Activated effector memory CD4-positive, alpha-beta T cell treated with Interleukin-2 at 50 U/mL for 16 hours (primary cell): ENCODE measurements at places on chromosomes 11 and 22.

GRCh38 chr22:50210378-50211139 is 9.7 kb downstream of the SELENOO start:
- DNase-seq: no peak

DNA sequence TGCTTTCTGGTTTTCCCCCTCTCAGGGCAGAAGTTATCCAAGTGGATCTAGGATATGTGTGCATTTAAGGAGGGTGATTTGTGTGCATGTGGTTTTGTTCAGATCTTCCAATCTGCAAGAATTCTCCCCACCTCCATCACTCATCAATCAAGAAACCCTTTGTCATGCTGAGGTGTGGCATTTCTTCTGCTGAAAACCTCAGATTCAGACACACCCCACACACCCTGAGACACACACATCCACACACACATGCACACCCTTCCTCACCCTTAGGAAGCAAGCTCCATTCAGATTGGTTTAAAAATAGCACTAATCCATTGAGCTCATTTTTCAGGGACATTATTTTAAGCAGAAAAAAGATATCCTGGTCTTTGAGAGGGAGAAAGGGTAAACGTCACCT is 106.1 kb upstream of the HSD17B12 start:
- no peak for DNase-seq

DNA sequence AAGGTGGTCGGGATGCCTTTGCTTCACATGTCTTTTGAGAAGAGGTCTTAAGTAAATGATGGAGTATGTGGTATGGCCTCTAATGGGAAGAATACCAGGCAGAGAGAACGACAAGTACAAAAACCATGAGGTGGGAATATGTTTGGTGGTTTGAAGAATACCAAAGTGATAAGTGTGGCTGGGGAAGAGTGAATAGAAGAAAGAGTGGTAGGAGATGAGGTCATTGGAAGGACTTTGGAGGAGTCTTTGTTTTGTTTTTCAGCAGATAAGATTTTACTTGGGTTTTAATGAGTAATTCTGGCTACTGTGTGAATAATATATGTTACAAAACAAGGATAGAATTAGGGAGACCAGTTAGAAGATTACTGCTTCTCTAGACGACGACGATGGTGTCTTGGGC is 515.4 kb downstream of the RAB38 start:
- DNase-seq: no peak

- no peak for DNase-seq
Measured at GRCh38 chr11:102626676-102627075, 1.5 kb upstream of the MMP20 start.

DNA sequence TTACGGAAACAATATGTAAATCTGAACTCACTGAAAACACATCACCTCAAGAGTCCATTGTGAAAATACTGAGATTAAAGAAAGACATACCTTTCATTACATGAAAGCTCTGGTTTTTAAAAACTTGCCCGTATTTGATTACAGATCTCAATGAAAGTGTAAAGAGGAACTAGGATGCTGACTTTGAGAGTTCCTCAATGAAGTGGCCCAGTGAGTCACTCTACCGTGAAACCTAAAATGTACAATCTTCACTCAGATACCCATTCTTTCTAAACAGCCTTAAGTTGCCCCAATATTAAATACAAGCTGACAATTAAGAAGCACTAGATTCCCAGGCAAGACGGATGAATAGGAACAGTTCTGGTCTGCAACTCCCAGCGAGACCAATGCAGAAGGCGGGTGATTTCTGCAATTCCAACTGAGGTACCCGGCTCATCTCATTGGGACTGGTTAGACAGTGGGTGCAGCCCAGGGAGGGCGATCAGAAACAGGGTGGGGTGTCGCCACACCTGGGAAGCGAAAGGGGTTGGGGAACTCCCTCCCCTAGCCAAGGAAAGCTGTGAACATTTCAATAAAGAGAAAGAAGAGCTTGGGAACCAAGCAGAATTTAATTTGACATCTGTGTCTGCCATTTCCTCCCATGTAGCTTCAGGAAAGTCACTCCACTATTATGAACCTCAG is 33.8 kb upstream of the OR9G4 start:
- no peak for DNase-seq

DNA sequence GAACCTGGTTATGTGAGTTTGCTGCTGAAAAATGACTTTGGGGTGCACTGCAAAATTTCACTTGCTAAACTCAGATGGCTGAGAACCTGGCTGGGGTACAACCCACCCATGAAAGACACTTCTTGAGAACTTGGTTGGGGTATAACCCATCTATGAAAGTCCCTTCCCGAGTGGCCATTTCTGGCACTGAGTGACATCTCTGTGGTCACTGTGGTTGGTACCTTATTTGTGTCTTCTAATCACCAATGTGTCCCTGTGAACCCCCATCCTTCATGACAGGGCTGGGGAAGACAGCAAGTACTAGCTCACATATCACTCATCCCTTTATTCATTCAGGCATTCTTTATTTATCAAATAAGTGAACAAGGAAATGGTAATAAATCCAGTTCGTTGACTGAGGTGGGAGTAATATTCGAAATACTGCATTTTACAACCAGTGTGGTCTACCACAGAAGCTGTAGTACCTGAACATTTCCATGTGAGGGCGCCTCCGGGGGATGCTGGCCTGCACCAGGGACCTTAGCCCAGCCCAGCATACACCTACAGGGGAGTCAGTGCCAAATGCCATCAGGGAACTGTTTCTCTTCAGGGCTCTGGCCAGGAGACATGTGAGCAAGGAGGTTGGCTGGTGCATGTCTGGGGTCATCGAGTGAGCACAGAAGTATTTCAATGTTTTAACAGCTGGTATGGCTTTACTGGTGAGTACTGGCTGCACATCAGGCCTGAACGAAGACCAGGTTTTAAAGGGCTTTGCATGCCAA is 122.1 kb downstream of the CSNK2A3 start:
- DNase-seq: no peak

DNA sequence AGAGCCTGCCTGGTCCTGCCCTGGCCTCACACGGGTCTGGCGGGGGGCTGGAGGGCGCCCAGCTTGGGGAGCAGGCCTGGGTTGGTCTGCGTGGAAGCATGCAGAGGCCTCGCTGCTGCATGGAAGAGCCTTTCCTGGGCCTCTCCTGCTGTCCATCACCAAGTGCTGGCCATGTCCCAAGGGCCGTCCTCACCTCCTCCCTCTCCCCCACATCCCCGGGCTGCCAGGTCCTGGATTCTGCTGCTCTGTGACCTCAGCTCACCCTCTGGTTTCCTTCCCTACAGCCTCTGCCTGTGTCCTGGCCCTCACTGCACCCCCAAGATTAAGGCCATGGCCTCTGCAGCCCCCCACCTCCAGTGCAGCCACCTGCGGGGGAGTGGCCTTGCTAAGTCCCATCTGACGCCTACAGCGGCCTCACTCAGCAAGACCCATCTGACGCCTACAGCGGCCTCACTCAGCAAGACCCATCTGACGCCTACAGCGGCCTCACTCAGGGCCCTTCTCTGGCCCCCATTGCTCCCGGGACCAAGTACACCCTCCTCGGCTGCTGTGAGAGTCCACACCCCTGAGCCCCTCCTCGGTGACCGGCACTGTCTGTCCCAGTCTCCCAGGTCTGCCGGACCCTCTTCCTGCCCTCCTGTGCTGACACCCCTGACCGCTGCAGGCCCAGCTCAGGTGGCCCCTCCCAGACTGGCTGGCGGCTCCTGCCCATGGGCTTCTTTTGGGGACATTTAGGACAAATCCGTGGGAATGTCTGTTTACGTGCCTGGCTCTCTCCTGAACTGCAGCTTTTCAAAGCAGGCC is 119.5 kb upstream of the B3GAT1 start:
- DNase-seq: no peak

DNA sequence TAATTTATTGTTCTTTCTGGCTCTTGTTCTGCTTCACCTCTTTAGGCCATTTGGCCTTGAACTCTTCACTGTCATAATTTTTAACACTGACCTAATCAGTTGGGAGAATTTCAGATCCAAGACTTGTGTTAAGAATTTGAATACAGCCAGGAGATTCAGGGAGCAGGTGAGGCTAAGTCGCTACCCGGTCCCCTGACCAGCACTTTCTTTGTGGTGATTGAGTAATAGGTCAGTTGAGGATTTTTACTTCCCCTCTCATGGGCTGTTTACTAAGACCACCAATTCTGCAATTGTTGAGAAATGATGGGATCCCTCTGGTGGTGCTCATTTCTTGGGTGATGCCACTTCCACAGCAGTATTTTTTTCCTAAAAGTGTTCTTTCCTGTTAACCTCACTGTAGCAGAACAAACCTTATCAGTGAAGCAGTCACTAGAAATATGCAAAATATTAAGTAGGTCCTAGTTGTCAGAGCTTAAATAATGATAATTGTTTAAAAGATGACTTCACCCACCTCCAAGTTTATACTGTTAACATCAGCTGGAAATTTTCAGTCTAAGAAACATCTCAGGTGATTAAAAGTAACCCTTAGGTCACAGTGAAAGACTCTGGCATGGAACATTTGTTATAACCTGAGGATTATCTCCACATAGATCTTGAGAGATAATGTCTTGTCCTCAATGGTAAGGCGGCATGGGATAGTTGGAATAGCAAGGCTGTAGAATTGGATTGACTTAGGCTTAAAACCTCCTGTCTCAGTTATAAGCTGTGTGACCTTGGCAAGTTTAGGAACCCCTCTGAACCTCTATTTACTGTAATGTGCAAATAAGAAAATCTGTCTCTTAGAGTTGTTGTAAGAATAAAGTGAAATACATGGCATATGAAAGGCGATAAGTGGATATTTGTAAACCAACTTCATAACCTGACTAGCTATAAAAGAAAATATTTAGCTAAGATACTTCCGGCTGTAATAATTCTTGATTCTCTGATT is 41.3 kb downstream of the POLD3 start:
- DNase-seq: no peak

DNA sequence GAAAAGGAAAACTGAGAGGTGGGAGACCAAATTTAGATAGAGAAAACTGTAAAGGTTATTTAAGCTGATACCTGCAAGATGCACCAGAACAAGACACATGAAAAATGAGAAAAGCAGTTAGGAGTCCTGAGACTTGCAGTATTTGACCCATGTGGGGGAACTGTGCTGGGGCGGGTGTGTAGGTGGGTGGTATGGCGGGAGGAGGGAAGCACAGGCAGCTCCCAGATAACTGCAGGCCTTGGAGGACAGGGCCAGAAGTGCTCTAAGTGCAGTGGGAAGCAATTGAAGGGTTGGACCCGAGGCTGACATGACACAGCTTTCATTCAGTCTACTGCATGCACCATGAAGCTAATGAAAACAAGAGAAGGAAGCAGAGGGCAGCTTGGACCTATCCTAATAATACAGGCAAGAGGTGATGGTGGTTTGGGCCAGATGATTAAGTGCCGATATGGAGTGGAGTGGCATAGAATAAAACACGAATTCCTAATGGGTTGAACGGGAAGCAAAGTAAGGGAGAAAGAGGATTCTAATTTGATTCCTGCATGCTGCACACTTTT is 48.0 kb upstream of the ANO3 start:
- DNase-seq: no peak

DNA sequence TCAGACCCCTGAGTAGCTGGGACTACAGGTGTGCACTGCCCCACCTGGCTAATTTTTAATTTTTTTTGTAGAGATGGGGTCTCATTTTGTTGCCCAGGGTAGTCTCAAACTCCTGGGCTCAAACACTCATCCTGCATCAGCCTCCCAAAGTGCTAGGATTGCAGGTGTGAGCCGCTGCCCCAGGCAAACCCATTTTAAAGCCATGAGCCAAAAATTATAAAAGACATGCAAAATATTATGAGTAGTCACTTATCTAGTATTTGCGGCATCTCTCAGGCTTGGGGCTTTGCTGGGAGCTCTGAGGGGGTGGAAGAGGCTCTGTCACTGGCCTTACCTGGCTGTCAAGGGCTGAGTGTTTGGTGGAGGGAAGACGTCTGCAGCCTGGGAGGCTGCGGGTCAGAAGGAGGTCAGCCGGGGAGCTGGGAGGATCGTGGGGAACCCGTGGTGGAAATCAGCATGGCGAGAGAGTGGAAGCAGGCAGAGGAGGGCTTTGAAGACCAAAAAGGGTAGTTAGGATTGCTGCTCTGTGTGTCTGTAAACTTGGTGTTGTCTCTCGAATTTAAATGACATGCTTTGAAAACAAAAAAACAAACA is 69.1 kb upstream of the PARVG start:
- DNase-seq: no peak

DNA sequence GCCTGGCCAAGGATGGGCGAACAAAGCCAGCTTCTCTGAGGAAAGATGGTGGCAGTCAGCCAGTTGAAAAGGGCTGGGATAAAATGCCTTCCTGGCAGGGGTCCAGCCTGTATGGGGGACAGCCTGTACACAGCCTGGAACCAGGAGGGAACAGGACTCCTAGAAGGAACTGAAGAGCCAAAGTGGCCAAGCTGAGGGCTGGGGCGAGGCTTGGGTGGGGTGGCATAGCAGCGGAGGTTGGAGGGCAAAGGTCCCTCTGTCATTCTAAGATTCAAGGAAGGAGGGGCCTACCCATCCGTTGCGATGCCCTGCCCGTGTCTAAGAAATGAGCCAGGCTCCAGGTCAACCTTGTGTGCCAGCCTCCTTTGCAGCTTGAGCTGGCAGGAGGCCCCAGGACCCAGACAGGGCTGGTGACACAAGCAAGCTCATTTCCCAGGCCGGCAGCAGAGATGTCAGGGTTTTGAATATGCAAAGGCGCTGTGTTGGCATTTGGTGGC is 22.6 kb downstream of the FADD start:
- no peak for DNase-seq

DNA sequence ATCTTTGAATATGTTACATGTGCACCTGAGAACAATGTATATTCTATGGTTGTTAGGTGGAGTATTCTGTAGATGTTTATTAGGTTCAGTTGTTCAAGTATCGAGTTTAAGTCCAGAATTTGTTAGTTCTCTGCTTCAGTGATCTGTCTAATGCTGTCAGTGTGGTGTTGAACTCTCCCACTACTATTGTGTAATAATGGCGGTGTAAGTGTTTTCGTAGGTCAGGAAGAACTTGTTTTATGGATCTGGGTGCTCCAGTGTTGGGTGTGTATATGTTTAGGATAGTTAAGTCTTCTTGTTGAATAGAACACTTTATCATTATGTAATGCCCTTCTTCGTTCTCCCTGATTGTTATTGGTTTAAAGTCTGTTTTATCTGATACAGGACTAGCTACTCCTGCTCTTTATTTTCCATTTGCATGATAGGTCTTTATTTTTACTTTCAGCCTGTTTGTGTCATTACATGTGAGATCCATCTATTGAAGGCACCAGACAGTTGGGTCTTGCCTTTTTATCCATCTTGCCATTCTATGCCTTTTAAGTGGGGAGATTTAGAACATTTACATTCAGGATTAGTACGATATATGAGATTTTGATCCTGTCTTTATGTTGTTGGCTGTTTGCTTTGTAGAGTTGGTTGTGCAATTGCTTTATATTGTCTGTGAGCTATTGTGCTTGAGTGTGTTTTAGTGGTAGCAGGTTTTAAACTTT is 121.6 kb downstream of the DDX10 start:
- no peak for DNase-seq

GRCh38 chr11:78659326-78660270 is 84.9 kb upstream of the NARS2 start:
- no peak for DNase-seq
